Activated T-cell treated with anti-CD3 and anti-CD28 coated beads, Interleukin-2, amount 50 U/mL, for 24 hours (primary cell): ENCODE measurements at places on chromosomes 3 and 15.

GRCh38 chr3:50269977-50270413, 1.0 kb downstream of the SEMA3B start:
- peaks cover 43% of the 10 kb centered on the region for H3K27me3 ChIP-seq
- H3K4me1 ChIP-seq = peaks cover 20% of the 10 kb centered on the region
- no peak overlapping the region for H3K4me3 ChIP-seq
- H3K36me3 ChIP-seq = no peaks in the 10 kb centered on the region
- no peak overlapping the region for H3K27ac ChIP-seq

GRCh38 chr15:26686547-26687187, 86.2 kb downstream of the GABRB3 start:
- no peak overlapping the region for H3K27ac ChIP-seq
- no peaks in the 10 kb centered on the region for H3K4me1 ChIP-seq
- H3K27me3 ChIP-seq = no peaks in the 10 kb centered on the region
- no peaks in the 10 kb centered on the region for H3K36me3 ChIP-seq
- no peak overlapping the region for H3K4me3 ChIP-seq

GRCh38 chr3:192869131-192870031, 48.3 kb downstream of the MB21D2 start:
- no peaks in the 10 kb centered on the region for H3K27me3 ChIP-seq
- H3K36me3 ChIP-seq = no peaks in the 10 kb centered on the region
- no peak for DNase-seq
- H3K4me1 ChIP-seq = no peaks in the 10 kb centered on the region

DNA sequence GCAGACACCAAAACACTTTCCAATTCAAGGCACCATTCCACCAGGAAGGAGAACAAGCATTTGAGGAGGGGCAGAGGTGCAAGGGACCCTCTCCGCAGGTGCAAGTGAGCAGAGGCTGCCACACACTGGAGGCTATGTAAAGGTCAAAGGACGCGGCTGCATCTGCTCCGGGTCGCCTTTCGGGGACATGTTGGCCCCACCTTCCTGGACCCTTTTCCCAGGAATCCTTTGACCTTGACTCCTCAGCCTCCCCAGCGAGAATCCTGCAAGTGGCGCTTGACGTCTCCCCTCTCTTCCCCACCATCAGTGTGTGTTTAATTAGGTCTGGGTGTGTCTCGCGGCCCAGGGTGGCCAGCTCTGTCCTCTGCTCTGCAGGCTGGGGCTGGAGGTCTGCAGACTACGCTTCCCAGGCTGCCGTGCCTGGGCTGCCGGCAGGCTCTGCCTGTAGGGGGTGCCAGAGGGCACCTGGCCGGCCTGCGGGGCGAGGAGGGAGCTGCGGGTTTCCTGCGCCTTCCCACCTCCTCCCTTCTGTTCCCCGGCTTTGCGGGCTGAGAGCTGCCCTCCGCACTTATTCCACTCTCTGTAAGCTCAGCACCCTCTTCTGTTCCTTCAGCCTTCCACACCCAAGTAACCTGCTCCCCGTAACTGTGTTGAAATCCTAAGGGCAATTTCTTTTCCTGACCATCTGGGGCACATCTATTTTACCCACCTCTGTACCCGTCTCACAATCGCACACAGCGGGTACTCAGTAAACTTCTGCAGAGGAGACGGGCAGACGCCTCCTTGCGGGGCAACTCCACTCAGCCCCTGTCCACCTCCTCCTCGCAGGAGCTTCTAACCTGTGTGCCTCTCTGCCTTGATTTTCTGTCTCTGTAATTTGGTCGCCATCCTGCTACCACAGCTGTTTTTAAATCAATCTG, 129.8 kb downstream of the NSMCE3 start:
- peaks cover 13% of the 10 kb centered on the region for H3K4me1 ChIP-seq
- H3K27me3 ChIP-seq = peaks cover 78% of the 10 kb centered on the region
- H3K4me3 ChIP-seq = no peak overlapping the region
- no peak overlapping the region for H3K27ac ChIP-seq

DNA sequence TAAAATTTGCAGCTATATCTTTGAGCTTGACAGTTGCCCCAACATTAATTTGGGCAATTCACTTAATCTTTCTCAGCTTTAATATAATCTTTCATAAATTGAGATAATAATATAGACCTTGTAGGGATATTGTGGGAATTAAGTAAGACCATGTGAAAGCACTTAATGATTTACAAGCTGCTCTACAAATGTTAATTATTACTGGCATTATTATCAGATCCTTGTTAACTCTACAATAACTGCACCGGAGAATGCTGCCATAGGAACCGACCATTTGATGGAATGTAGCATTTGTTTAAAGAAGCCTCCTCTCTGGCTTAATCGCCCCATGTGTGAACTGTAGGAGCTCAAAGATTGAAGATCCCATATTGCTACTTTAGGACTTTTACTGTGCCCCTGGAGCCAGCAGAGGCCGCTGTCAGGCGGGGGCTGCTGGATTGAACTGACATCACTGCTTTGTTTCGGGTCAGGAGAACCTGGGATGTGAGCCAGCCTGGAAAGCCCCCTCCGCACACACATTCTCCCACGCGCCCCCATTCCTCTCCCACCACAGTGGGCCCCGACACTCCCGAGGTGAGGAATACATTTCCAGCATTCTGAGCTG, 154.2 kb upstream of the TNIK start:
- H3K4me3 ChIP-seq = no peak overlapping the region
- H3K36me3 ChIP-seq = no peaks in the 10 kb centered on the region
- no peaks in the 10 kb centered on the region for H3K4me1 ChIP-seq
- H3K27ac ChIP-seq = no peak overlapping the region

GRCh38 chr3:75978686-75979085, 193.3 kb upstream of the ZNF717 start:
- no peaks in the 10 kb centered on the region for H3K36me3 ChIP-seq
- no peaks in the 10 kb centered on the region for H3K4me1 ChIP-seq
- no peak for DNase-seq
- H3K4me3 ChIP-seq = no peak overlapping the region
- H3K27ac ChIP-seq = no peak overlapping the region
- no peaks in the 10 kb centered on the region for H3K27me3 ChIP-seq

DNA sequence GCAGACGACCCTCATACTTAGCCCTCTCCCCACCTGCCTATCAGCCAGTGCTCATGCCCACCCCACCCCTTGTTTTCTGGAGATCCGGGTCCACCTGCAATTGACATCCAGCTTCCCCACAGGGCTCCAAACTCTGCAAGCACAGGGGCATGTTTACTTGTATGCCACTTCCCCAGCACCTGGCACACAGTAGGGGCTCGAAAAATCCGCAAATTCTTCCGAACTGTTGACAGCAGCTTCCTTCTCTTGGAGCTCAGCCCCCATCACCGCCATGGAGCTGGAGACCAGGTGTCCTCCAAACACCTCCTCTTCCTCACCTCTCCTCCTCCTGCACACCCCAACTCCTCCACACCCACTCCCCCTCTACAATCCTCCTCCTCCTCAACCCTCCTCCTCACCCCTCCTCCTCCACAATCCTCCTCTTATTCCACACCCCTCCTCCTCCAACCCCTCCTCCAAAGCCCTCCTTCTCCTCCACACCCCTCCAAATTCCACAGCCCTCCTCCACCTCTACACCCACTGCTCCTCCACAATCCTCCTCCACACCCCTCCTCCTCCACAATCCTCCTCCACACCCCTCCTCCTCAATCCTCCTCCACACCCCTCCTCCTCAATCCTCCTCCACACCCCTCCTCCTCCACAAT, 70.4 kb upstream of the BLM start:
- no peak overlapping the region for H3K4me3 ChIP-seq
- no peak overlapping the region for H3K27ac ChIP-seq
- peaks cover 29% of the 10 kb centered on the region for H3K4me1 ChIP-seq
- no peaks in the 10 kb centered on the region for H3K27me3 ChIP-seq
- H3K36me3 ChIP-seq = peaks cover 25% of the 10 kb centered on the region
